ENCODE measurements at places on chromosomes 13 and 19. TPM values are rescaled to one million over a fixed set of nuclear protein-coding genes. Genes with fewer than 3 reads are reported as not detected.
A peak's percentile ranks its signal among the peaks of the same experiment; 100 is the strongest.

GRCh38 chr13:43085545-43085944 is 62.2 kb downstream of the DNAJC15 start:
- DNase-seq: peak; percentile 29

- no peak for DNase-seq
Measured at GRCh38 chr13:109383683-109384082, 402.7 kb downstream of the IRS2 start.

- no peak for DNase-seq
Measured at GRCh38 chr19:34960103-34960805, 3.8 kb downstream of the ZNF792 start.

Gene IL17D
- total RNA-seq: 0.65 TPM

- no peak for DNase-seq
Measured at GRCh38 chr19:30968210-30968609, 381.0 kb downstream of the TSHZ3 start.

DNA sequence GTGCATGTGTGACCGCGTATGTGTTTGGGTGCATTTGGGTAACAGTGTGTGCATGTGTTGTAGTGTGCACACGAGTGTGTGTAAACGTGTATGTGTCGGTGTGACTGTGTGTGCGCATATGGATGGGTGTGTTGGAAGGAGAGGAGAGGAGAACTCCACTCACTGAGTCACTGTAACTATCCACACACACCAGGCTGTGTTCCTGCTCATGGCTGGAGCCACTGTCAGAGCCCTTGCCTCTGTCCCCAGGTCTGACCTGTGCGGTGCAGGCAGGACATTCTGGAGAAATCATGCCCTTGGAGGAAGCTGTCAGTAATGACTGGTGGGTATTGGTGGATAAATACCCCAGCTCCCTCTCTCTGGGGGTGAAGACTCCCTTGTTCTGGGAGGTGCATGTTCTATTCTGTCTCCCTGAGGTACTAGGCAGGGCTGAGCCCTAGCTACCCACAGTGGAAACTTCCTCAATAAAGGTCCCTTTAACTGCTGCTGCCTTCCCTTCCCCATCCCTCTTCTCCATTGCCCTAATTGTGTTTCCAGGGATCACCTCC is 48.4 kb downstream of the CYP4F22 start:
- no peak for DNase-seq

- no peak for DNase-seq
Measured at GRCh38 chr13:58919551-58919950, 1244.2 kb downstream of the DIAPH3 start.

GRCh38 chr13:87123987-87124784 is 547.0 kb upstream of the SLITRK5 start:
- no peak for DNase-seq

- DNase-seq: no peak
Measured at GRCh38 chr13:106503730-106504453, 31.6 kb downstream of the EFNB2 start.

Gene ANGPTL8
- total RNA-seq: 1.0 TPM

DNA sequence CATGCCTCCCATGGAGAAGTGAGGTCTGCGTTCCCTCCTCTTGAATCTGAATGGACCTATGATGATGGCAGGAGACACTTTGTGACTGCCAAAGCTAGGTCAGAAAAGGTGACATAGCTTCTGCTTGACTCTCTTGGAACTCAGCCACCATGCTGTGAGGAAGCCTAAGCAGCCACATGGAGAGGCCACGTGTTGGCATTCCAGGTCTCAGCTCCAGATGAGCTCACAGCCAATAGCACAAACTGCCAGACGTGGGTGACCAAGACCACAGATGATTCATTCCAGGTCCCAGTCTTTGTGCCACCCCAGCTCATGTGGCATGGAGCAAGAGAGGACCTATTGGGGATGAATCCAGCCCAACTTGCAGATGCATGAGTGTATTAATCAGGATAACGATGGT is 8.7 kb upstream of the GGACT start:
- no peak for DNase-seq

DNA sequence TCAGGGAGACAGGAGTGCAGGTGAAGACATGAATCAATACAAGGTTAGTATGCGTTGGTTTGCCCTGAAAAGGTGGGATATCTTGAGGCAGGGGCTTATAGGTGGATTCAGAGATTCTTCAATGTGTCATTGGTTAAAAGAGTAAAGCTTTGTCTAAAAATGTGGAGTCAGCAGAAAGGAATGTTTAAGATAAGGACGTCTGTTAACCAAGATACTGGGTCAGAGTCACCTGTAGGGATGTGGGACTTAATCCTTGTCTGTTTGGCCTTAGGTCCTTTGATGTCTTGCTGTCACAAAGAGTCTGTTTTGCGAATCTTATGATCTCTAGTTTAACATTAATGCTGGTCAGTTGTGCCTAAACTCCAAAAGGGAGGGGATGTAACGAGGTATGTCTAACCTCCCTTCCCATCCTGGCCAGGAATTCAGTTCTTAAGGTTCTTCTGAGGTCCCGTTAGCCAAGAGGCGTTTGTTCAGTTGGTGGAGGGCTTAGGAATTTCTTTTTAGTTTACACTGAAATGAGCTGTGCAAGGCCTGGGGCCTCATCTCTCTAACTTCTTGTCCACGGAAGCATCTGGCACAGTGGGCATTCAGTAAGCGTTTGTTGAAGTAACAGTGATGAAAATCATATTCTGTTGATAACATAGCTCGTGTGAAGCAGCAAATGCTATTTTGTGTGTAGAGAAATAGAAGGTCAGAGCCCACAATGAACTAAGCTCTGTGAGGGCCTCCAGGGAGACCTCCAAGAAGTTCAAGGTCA is 96.2 kb upstream of the RNF113B start:
- no peak for DNase-seq

DNA sequence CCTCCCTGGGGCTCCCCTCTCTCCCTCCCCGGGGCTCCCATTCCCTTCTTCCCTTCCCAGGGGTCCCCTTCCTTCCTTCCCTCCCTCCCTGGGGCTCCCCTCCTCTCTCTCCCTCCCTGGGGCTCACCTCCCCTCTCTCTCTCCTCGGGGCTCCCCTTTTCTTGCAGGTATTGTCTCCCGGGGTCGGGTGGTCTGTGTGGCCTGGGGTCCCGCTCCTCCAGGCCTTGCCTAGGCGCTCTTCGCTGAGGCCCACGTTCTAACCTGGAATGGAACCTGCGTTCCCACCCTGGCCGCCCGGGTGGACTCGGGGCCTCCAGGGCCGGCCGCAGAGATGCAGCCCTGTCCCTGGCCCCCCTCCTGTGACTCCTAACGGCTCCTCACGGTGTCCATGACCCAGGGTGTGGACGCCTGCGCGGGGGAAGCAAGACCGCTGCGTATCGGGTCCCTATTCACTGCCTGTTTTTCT is 940 bp upstream of the DCUN1D2 start:
- DNase-seq: no peak

- DNase-seq: no peak
Measured at GRCh38 chr13:76316998-76317527, 569.1 kb downstream of the KCTD12 start.

DNA sequence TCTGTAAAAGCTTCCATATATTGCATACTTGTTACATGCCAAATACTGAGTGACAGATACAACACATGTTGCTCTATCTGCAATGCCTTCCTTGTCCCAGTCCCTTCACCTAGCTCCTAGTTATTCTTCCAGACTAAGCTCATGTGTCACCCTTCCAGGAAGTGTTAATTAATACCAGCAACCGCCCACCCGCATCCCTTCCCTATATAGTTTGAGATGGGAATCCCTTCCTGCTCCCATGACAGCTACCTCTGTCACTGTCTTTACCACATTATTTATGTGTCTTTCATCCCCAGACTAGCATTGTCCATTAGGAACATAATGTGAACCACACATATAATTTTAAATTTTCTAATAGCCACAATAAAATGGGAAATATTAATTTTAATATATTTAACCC is 49.5 kb upstream of the FRY start:
- DNase-seq: no peak

- DNase-seq: no peak
Measured at GRCh38 chr19:46269101-46269500, 27.7 kb upstream of the HIF3A start.

Gene KIR2DL4
- total RNA-seq: not detected

Gene MAMSTR
- total RNA-seq: 1.8 TPM

DNA sequence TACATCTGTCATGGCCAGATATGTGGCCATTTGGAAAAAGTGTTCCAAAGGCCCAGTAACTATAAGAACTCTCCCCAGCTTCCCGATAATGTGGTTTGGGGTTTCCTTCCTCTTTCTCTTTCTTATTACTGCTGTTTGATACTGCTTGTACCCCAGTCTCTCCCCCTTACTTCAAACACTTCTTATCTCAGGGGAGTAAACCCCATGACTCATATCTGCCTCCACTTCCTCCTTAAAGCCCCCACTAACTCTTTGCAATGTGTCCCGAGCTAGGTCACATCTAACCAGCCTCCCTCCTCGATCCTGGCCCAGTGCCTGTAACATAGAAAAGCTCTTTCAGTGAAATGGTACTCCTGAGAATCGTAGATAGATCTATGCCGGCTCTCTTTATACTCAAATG is 82.4 kb upstream of the STARD13 start:
- DNase-seq: no peak

DNA sequence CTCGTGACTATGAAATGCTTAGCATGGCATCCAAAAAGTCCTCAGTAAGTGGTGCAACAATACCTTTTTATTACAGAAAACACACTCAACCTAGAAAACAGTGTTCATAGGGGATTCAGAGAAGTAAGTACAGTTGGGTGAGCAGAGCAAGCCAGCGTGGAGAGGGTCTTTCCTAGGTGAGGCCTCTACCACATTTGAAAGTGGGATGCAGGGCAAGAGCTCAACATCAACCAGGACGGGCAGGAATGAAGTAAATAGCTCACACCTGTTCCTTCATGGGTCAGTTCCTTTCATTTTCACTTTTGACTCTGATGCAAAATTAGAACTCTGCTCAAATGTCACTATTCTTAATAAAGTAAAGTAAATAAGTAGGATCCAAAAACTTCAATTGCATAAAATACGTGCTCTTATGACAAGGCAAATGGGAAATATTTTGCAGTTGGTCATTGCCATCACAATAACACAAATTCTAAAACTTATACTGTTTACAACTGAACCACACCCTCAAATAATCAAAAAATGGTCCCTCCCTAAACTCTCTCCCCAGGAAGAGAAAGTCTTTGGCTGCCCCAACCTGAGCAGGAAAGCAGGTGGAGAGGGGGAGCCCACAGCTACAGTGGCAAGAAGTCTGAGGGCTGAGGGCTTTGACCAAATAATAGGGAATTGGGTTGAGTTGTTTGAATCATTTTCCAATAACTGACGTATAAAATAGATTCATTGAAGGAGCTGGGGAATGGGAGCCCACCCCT is 20.2 kb downstream of the CHAMP1 start:
- DNase-seq: peak; percentile 53

Gene EXOC3L2
- not detected for total RNA-seq

GRCh38 chr13:43769529-43769928 is 17.2 kb downstream of the ENOX1 start:
- DNase-seq: no peak

Gene F7
- total RNA-seq: not detected

DNA sequence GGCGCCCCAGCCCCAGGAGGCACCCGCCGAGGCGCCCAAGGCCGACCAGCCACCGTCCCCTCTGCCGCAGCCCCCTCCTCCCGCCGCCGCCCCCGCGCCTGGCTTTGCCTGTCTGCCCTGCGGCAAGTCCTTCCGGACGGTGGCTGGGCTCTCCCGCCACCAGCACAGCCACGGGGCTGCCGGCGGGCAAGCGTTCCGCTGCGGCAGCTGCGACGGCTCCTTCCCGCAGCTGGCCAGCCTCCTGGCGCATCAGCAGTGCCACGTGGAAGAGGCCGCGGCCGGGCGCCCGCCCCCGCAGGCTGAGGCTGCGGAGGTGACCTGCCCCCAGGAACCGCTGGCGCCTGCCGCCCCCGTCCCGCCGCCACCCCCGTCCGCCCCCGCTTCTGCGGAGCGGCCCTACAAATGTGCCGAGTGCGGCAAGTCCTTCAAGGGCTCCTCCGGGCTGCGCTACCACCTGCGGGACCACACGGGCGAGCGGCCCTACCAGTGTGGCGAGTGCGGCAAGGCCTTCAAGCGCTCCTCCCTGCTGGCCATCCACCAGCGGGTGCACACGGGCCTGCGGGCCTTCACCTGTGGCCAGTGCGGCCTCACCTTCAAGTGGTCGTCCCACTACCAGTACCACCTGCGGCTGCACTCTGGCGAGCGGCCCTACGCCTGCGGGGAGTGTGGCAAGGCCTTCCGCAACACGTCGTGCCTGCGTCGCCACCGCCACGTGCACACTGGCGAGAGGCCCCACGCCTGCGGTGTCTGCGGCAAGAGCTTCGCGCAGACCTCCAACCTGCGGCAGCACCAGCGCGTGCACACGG is 2.6 kb upstream of the NAT14 start:
- DNase-seq: no peak

Gene ZNF841
- not detected for total RNA-seq

Gene CALR3
- total RNA-seq: not detected

DNA sequence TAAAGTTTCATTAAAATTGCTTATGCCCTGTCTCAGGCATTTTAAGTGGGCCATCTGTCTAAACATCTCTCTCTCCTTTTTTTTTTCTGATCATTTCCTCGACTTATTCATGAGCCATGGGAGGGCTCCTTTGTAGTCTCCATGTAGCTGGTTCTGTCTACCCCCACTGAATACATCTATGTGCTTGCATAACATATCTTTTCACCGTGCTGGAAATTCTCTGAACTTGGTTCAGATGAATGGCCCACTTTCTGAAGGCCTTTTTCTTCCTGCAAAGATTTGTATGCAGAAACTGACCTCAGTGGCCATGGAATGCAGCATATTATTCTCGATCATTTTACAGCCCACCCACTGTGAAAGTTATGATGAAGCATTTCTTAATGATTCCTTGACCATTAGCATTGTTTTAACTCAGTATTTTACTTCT is 225.3 kb downstream of the GGACT start:
- no peak for DNase-seq

- peak; percentile 60 for DNase-seq
Measured at GRCh38 chr19:29260477-29261317, 47.7 kb upstream of the UQCRFS1 start.

GRCh38 chr13:25783601-25784024 is 268.2 kb downstream of the SHISA2 start:
- DNase-seq: no peak

- peak; percentile 29 for DNase-seq
Measured at GRCh38 chr13:108227651-108228272, 9.6 kb downstream of the ABHD13 start.

DNA sequence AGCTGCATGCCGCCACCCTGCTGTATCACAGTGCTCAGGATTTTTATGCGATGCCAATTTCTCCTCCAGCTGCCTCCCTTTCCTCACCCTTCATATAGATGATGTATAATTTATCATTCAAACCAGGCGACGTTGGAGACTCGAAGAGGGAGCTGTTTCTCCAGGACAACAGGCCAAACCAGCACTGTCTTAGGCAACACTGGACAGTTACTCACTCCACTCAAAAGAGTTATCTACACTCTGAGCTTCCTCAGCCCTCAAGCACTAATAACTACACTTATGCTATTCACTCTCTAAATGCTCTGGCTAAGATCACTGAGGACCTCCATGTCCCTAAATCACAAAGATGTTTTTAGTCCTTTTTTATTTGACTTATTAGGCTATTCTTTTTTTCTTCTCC is 87.3 kb upstream of the RFC3 start:
- DNase-seq: no peak
